ENCODE measurements at places on chromosomes 4 and X. TPM values are rescaled to one million over a fixed set of nuclear protein-coding genes. Genes with fewer than 3 reads are reported as not detected.

Gene TENM3
- 87.6 TPM for total RNA-seq

Gene YTHDC1
- 53.9 TPM for total RNA-seq

Gene SPANXA1
- not detected for total RNA-seq

Gene UGT2B17
- not detected for total RNA-seq

- no peaks in the 10 kb centered on the region for H3K27me3 ChIP-seq
- no peak for DNase-seq
- H3K4me3 ChIP-seq = no peak overlapping the region
- H3K36me3 ChIP-seq = no peaks in the 10 kb centered on the region
- H3K27ac ChIP-seq = no peak overlapping the region
- H3K4me1 ChIP-seq = peaks cover 14% of the 10 kb centered on the region
Observed at GRCh38 chrX:9087271-9088040, 53.5 kb upstream of the FAM9B start.

- no peak for DNase-seq
- no peaks in the 10 kb centered on the region for H3K36me3 ChIP-seq
- no peak overlapping the region for H3K4me3 ChIP-seq
- H3K27ac ChIP-seq = no peak overlapping the region
Observed at GRCh38 chrX:1576201-1576992, 15.0 kb upstream of the AKAP17A start.

- H3K27me3 ChIP-seq = no peaks in the 10 kb centered on the region
- H3K4me1 ChIP-seq = no peaks in the 10 kb centered on the region
- no peak overlapping the region for H3K27ac ChIP-seq
- H3K4me3 ChIP-seq = no peak overlapping the region
Observed at GRCh38 chr4:2083116-2083825, 24.1 kb downstream of the NAT8L start.

GRCh38 chr4:133483600-133484246 lies 334.6 kb downstream of the PCDH10 start:
- peaks cover 2% of the 10 kb centered on the region for H3K4me1 ChIP-seq
- H3K4me3 ChIP-seq = no peak overlapping the region
- no peaks in the 10 kb centered on the region for H3K27me3 ChIP-seq
- DNase-seq = no peak
- no peak overlapping the region for H3K27ac ChIP-seq
- H3K36me3 ChIP-seq = no peaks in the 10 kb centered on the region
